ENCODE measurements at places on chromosomes 4 and X.
A peak's percentile ranks its signal among the peaks of the same experiment; 100 is the strongest.

GRCh38 chrX:39313146-39313545 lies 511.9 kb downstream of the MID1IP1 start:
- DNase-seq, result no peak

DNA sequence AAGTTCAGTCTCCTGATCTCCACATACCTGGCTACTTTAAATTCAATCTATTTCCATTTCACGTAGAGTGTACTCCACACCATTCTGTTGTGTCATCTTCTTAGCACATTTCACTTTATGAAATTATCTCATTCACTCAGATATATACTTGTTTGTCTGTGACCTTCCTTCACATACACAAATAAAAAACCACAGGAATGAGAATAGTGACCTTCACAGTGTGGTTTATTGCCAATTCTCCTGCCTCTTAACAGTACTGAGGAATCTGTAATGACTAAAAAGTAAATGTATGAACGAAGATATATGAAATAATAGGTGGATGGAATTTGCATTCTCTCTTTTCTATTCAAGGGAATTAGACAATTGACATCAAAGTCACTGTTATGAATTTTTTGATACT lies 183.9 kb upstream of the PCDH7 start:
- DNase-seq, result no peak

DNA sequence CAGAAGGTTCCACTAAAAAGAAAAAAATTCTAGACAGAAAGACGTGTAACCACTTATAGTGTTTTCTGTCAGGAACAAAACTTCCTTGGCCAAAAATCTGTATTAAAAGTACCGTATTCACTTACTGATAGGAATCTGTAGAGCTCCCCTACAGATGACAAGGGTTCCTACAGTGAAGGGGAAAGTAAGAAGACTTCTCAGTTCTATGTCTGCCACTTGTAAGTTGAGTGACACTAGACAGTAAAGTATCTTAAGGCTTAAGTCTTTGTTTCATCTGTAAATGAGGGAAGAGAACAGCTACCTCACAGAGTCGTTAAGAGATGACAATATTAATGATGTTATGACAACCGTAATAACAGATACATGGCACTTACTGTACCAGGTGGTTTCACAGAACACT lies 3.3 kb downstream of the COQ2 start:
- no peak for DNase-seq

DNA sequence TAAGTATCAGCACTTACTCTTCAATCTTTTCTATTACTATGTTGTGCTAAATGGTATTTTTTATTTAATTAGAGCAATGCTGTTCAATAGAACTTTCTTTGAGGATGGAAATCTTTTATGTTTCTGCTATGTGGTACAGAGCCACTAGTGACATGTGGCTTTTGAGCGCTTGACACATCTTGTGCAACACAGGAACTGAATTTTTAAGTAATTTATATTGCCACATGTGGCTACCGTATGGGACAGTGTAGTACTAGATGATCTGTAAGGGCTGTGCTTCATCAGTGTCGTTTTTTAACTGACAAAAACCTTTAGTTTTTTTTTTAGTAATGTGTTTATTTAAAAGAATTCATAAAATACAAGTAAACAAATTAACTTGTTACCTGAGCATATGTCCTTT lies 22.4 kb downstream of the HPRT1 start:
- DNase-seq, result no peak

DNA sequence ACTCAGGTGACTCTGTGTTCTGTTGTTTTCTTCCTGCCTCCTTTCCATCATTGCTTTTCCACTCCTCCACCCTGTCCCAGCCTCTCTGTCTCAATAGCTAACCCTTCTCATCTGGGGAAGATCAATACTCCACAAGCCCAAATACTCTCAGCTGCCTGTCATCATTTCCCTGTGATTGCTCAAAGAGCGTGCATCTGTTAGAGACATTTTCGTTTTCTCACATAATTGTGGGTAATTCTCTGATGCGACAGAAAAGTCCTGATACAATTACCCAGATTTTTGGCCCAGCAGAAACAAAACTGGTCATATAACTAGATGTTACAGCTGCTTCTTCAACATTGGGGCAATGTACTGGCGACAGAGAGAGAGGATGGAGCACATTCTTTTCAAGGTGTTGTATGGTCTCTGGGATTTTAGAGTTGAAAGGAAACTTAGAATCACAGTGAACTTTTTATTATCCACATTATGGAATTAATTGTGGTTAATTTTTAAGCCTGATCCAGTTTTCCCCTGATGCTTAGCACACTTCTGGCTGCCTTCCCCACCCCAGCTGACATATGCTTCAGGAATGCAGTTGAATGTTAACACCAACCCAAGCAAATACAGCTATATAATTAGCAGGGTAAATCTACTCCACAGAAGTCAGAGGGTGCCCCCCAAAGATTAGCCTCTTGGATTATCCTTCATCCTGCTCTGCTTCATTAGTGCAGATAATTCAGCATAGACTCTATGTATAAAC lies 171.4 kb upstream of the ANXA3 start:
- DNase-seq, result no peak

GRCh38 chr4:174523025-174523693 lies 871 bp upstream of the HPGD start:
- no peak for DNase-seq

DNA sequence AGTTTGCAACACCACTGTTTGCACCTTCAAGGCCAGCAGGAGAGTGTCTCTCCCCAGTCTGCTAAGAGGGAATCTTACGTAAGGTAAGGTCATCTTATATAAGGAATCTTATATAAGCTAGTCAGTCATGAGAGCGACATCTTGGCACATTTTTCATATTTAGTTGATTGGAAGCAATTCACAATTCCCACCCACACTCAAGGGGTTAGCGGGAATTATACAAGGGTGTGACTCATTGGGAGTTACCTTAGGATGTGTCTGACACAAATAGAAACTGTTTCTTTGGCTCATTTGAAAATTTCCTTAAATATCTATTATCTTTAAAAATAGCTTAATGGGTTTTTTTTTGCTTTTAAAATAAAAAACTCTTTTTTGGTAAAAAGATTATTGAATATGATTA lies 62.1 kb upstream of the GRPR start:
- no peak for DNase-seq

- DNase-seq, result no peak
These were observed 732.7 kb upstream of the POU3F4 start for GRCh38 chrX:82775426-82775825.

- DNase-seq, result peak; percentile 10
These were observed 228.1 kb upstream of the PPARGC1A start for GRCh38 chr4:24117975-24118374.

GRCh38 chr4:113639326-113639725 lies 122.2 kb downstream of the CAMK2D start:
- no peak for DNase-seq

DNA sequence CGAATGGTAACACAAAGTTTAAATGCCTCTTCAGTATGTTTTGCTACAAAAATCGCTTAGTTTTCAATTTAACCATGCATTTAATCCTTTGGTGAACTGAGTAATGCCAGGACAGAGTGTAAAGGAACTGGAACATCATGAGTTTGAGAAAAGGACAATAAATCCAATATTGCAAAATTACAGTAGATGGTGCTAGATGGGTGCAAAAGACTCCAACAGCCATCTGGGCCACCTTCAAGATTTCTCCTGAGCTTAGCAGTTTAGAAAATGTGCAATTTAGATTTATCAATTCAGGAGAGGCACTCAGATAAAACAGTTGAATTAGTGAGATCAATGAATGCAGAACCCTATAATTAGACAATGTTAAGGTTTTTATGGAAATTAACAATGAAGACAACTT lies 33.2 kb upstream of the MID1IP1 start:
- DNase-seq, result no peak

DNA sequence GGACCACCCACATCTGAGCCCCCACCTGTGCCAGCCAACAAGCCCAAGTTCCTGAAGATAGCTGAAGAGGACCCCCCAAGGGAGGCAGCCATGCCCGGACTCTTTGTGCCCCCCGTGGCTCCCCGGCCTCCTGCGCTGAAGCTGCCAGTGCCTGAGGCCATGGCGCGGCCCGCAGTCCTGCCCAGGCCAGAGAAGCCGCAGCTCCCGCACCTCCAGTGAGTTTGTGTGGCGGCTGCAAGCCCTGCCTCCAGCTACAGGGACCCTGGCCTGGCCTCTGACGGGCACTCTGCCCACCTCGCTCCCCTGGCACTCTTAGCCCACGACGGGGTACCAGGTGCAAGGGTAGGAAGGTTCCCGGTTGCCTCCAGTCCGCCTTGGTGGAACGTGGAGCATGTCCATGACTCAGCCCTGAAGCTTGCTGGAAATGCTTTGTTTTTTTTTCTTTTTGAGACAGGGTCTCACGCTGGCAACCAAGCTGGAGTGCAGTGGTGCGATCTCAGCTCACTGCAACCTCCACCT lies 13.7 kb upstream of the ADD1 start:
- DNase-seq, result peak; percentile 24

GRCh38 chr4:14221176-14221575 lies 593.7 kb upstream of the BOD1L1 start:
- no peak for DNase-seq

DNA sequence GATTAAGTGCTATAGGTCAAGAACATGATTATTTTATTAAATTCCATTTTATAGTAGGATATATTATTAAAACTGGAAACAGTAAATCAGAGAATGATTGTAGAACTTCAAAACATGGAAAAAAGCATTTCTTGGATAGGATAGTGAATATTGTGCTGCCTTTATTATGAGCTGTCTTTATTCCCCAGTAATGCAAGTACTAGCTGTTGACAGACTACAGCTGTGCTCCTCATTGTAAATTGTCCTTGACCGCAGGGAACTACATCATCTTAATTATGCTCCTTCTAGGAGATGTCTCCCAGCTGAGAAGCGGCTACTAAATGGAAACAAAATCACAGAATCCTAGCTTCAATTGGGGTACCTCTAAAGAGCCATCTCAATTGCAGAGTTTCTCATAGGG lies 1457.2 kb upstream of the PCDH7 start:
- DNase-seq, result no peak

DNA sequence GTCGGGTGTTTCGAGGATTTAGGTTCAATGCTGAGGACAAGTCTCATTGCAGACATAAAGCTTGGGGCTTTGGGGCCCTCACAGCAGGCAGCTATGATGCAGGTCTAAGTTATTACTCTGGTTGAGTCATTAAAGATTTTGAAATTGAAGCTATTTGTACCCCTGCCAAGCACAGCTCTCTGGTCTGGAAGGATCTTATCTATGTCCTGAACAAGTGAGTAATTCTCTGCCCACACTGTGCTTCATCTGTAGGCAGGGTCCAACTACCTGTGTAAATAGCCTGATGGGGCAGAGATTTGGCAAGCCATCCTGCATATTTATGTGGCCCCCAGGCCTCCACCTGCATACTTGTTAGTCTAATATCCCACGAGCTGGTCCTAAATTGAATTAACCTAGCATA lies 41.4 kb upstream of the MAGEA4 start:
- no peak for DNase-seq

- DNase-seq, result no peak
These were observed 136.2 kb downstream of the PPP3CA start for GRCh38 chr4:101211146-101211553.

DNA sequence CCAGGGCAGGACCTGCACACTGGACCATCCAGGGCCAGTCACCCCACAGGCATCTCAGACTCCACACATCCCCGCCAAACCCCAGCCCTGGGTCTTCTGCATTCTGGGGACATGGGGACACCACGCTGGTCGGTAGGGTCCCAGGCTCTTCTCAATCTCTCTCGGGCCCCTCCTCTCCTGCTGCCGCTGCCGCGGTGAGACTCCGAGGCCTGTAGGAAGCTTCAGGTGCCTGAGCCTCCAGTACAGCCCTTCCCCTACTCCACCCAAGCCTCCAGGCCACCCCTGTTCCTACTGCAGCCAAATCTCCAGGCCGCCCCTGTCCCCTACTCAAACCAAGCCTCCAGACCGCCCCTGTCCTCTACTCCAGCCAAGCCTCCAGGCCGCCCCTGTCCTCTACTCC lies 5.5 kb upstream of the ASMT start:
- no peak for DNase-seq

- DNase-seq, result no peak
These were observed 4.7 kb downstream of the CPLX1 start for GRCh38 chr4:821181-821591.

GRCh38 chrX:49192722-49193328 lies 6.7 kb upstream of the PRICKLE3 start:
- no peak for DNase-seq

DNA sequence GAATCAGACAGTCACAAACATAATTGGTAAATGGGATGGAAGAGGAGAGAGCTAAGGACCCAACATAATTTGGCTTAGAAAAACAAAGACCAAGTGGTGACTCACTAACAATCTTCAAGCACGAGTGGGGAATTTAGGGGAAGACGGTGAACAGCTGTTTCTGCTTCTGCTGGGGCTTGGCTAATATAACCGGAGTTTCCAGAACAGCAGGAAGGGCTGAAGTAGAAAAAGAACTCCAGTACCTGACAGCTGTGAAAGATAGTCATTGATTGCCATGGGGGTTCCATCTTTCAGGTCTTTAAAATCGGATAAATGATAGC lies 290.9 kb upstream of the LDB2 start:
- DNase-seq, result no peak

GRCh38 chr4:7649741-7650531 lies 215.2 kb upstream of the PSAPL1 start:
- DNase-seq, result no peak

- no peak for DNase-seq
These were observed 72.1 kb upstream of the GC start for GRCh38 chr4:71855944-71856343.

DNA sequence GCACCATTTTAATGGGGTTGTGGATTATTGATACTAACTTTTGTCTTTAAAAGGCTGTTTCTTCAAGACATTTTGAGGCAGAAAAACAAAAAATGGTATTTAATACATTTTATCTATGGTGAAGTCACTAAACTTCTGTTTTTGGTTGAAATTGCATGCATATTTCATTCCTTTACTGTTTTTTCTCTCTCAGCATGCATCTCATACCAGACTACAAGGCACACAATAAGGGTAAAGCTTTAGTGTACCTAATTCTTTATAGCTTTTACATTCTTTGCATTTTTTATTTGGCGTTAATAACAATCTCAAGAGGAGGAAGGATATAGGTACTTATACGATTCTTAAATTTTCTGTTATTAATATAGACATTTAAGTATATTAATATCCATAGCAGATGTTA lies 151.0 kb upstream of the DKK2 start:
- no peak for DNase-seq

GRCh38 chr4:144809056-144809640 lies 163.2 kb downstream of the HHIP start:
- no peak for DNase-seq

- DNase-seq, result no peak
These were observed 31.8 kb downstream of the STAG2 start for GRCh38 chrX:123993326-123993725.

Measured in heart left ventricle (tissue), 16 donors.